Stimulated activated CD4-positive, alpha-beta T cell treated with anti-CD3 and anti-CD28 coated beads, TNF-alpha, amount 100 ng/mL, for 1 hour (primary cell): ENCODE measurements at places on chromosomes 2 and 18.

GRCh38 chr18:28019425-28020108 lies 157.4 kb downstream of the CDH2 start:
- DNase-seq, result no peak

DNA sequence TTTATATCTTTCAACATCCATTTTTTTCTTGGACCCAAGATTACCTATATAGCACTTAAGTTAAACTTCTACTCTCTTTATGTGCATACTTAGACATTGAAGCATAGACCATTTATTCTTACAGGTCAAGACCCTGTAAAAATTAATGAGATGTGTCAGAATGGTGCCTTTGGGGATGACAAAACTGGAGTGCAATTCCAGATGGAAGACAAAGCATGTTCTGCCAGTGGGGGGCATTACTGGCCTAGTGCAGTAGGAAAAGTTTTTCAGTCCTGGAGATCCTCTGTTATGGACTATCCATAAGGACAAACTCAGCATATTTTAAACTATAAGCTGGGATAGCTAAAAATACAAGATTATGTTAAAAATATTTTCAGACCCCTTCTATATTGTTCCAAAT lies 57.8 kb upstream of the MMADHC start:
- DNase-seq, result no peak

DNA sequence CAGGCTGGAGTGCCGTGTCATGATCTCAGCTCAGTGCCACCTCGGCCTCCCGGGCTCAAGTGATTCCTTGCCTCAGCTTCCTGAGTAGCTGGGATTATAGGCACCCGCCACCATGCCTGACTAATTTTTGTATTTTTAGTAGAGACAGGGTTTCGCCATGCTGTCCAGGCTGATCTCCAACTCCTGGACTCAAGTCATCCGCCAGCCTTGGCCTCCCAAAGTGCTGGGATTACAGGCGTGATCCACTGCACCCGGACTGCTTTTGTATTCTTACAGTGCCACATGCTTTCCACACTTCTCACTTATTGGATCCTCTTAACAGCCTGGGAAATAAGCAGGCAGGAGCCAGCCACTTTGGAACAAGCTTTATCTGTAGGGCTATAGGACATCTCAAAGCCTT lies 25.3 kb upstream of the BCL2L11 start:
- DNase-seq, result no peak

DNA sequence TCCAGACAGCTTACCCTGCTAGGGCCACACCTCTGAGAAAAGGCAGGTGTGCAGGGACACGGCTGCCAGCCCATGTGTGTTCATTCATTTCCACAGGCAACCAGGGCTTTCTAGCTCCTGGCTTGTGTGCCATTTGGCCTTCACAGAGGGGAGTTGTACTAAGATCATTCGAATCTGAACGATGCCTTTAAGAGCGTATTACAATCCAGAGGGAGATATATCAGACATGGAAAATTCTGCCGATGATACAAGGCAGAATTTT lies 64.2 kb upstream of the OTOF start:
- no peak for DNase-seq

- no peak for DNase-seq
Observed at GRCh38 chr2:175167076-175167791, 769 bp downstream of the ATF2 start.

GRCh38 chr18:26405190-26405801 lies 143.1 kb downstream of the KCTD1 start:
- DNase-seq, result no peak

DNA sequence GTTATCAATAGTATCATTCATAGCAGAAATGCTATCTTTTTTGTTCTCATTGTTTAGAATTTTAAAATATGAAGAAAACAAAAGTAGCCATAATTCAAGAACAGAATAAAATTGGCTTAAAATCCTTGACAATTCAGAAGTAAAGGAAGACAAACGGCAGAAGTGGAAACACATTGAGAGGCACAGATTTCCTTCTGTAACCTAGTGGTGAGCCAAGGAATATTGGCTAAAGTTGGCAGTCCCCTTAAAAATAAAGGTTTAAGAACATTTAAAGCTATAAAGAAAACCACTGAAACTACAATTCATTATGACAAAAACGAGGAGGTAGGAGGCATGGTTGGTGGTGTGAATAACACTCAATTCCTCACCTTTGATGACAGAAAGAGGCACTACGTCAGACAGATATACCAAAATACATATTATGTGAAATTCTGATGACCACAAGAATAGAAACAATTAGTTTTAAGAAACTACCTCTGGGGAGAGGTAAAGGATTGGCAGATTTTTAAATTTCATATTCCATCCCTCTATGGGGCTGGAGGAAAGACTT lies 42.3 kb downstream of the SFT2D3 start:
- DNase-seq, result no peak

- DNase-seq, result no peak
Observed at GRCh38 chr18:6255116-6255705, 159.5 kb downstream of the L3MBTL4 start.

DNA sequence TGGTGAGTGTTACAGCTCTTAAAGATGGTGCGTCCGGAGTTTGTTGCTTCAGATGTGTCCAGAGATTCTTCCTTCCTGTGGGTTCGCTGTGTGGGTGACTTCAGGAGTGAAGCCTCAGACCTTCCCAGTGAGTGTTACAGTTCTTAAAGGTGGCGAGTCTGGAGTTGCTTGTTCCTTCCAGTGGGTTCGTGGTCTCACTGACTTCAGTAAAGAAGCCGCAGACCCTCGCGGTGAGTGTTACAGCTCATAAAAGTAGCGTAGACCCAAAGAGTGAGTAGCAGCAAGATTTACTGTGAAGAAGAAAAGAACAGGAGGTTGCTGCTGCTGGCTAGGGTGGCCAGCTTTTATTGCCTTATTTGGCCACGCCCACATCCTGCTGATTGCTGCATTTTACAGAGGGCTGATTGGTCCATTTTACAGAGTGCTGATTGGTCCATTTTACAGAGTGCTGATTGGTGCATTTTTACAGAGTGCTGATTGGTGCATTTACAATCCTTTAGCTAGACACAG lies 34.0 kb upstream of the SPTBN1 start:
- no peak for DNase-seq

DNA sequence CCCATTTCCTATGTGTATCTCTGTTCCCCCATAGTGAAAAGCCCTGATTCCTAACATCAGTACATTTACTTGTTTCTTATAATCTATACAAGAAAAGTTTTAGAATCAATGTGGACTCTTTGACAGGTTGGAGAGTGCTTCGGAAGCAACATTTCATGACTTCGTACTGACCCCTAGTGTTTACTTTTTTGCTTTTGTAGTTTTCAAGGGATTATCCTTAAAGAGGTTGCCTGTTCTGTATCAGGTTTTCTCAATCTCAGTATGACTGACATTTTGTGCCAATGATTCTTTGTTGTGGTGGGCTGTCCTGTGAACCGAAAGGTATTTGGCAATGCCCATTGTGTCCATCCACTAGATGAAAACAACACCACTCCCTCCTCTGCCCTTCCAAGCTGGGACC lies 43.3 kb upstream of the SERPINB2 start:
- DNase-seq, result no peak

GRCh38 chr2:119788752-119789151 lies 29.0 kb downstream of the PTPN4 start:
- no peak for DNase-seq

GRCh38 chr2:239393388-239393940 lies 7.4 kb downstream of the HDAC4 start:
- DNase-seq, result no peak

DNA sequence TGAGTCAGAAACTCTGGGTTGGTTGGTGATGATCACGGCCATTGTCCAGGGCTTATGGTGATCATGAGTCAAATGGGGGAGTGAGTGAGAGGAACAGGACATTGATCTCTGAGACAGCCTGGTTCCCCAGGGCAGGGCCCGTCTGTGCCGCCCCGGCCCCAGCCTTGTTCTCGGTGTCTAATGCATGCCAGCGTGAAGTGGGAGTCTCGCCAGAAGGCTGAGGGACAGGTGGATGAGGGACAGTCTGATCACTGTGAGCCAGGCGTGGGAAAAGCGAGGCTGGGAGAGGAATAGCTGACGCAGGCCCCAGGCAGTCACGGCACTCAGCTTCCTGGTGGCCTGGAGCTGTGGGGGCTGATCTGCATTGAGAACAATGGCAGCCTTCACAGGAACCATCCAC lies 208.3 kb upstream of the HDAC4 start:
- DNase-seq, result no peak

DNA sequence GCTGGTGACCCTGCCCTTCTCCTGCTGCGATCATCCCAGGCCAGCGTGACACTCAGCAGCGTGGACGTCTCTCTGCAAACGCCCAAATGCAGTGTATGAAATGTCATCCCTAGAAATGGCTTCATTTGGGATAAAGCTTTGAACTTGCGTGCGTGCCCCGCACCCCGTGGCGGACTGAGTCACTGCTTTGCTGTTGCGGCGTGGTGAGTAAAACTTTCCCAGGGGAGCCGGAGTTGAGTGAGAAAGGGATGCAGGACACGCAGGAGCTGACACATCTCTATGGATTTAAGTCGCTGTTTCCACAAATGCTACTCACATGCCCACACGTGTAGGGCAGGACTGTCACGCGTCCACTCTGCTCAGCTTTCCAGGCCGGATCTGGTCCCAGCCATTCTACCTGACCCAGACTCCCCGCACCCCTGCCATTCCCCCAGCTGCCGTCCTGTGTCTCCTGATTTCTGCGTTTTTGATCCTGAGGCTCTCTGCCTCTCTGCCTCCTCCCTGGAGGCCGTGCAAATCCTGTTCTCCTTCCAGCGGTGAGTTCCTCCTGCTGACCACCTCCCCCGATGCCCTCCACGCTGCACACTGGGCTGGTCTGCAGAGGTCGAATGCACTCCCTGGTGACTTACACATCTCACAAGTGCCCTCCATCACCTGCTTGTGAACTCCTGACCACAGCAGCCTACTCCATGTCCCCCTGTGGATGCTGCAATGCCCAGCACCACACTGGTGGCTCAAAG lies 88.9 kb downstream of the MBP start:
- no peak for DNase-seq

DNA sequence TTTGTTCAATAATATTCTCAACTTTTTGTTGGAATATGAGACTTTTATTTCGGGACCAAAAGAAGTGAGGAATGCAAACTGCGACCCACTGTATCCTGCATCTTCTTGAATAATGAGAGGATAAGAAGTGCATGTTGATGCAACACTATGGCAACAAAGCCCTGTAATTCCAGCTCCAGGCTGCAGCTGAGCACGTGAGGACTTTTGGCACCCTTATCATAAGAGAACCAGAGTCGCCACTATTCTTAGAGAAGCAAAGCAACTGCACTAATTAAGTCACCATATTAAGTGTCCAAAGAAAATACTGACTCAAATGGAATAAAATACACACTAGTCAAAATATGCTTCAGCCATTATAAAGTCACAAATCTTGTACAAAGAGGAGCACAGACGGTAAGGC lies 65.8 kb downstream of the FAM210A start:
- no peak for DNase-seq
